Astrocyte of the cerebellum (primary cell): ENCODE measurements at places on chromosomes 5 and 9.

- no peak for DNase-seq
Observed at GRCh38 chr5:63570752-63571151, 391.5 kb downstream of the HTR1A start.

DNA sequence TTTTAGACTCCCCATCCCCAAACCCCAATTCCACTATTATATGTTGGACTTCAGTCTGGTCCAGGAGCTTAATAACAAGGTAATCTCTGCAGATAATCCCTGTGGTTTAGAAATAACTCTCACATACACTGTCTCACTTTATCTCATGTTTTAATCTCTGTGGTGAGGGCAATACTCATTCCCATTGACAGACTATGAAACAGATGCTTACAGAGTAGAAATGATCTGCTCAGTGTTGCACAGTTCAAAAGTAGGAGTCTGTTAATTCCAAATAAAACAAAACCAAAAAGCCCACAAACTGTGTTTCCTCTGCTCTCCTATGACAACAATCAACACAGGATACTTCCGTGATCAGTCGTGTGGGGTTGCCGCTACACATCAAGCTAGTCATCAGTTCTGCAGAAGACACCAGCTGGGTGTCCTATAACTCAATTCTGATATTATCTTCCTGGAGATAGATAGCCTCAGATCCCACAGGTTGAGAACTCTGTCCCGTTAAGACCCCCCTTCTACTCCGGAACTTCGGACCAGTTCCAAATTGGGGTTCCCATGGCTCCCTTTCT, 26.3 kb upstream of the FANCC start:
- no peak for DNase-seq

DNA sequence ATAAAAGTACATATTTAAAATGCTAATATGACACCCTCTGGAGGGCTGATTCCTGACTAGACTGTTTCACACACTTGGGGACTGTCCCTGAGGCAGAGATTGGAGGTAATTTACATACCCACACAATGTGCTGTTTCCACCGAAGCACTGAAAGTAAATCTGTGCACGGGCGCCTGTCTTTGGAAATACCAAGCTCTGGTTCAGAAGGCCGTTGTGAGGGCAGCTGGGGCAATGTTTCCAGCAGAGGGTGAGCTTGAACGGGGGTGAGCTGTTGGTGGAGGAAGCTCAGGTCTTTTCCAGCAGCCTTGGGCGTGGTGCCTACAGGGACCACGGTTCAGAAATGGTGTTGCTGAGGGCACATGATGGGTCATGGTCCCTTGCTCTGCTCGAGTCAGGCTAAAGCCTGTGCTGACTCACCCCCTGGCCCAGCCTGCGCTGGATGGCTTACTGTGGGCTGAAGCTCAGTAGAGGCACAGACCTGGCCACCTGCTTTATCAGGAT, 25.8 kb upstream of the HMCN2 start:
- DNase-seq, result no peak

- no peak for DNase-seq
Observed at GRCh38 chr9:109382585-109382984, 61.7 kb upstream of the EPB41L4B start.

- no peak for DNase-seq
Observed at GRCh38 chr9:132671620-132672412, 1.6 kb downstream of the GTF3C4 start.

- DNase-seq, result no peak
Observed at GRCh38 chr5:64214132-64214531, 48.5 kb downstream of the RNF180 start.

DNA sequence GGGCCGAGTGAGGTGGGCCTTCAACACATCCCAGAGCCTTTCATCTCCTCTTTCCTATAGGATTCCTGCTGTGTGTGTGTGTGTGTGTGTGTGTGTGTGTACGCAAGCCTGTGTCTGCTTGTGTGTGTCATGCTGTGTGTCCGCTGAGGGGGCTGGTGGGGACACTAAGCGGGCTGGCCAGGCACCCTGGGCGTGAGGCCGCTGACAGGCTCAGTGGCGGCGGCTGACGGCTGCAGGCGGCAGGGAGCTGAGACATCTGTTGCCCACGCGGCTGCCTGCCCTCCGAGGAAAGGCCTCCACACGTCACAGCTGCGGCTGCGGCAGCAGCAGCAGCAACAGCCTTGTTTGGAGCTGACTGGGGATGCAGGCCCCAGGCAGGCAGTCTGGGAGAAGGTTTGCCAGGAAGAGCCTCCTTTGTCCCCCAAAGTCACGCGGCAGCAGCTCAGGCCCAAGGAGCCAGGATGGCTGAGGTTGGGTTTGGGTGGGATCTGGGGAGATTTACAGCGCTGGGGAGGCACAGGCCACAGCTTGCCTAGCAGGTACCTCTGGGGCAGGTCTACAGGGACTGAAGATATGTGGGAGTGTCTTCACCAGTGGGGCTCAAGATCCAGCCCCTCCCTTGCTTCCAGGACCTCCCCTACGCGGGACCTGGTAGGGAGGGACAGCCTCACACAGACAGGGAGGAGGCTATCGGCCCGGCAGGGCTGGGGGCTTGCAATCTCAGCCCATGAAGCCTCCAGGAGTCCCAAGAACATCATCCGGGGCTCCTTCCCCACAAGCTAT, 1.8 kb downstream of the PDLIM4 start:
- DNase-seq, result peak; percentile 68

GRCh38 chr9:126805554-126806262, 868 bp downstream of the ZBTB43 start:
- DNase-seq, result no peak

- DNase-seq, result no peak
Observed at GRCh38 chr5:98333921-98334320, 439.5 kb upstream of the RGMB start.

DNA sequence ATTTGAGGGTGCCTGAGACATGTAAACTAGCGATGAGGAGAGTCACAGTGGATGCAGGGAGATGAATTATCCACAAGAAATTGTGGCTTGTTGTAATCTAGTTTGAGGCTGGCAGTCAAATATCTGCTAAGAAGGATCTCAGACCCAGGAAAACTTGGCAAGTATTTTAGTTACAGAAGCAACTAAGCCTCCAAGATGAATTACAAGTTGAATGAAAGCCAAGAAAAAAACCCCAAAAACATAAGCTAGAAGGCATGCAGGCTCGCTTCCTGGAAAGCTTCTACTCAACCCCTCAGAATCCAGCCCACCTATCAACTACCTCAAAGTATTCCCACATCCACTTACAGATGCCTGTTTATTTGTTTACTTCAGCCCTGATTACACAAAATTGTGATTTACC, 696.9 kb downstream of the MAT2B start:
- DNase-seq, result peak; percentile 66

DNA sequence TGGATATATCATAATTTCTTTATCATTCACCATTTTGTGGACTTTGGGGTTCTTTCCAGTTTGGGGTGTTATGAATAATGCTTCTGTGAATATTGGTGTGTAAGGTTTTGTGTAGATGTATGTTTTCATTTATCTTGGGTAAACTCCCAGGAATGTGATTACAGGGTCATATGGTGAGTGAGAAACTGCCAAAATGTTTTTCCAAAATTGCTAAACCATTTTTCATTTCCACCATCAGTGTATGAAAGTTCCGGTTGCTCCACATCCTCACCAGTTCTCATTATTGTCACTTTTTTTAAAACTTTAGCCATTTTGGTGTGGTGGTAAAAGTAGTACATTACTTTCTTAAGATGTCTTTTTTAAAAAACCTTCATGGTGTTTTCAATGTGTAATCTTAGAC, 152.9 kb downstream of the NIPBL start:
- no peak for DNase-seq

DNA sequence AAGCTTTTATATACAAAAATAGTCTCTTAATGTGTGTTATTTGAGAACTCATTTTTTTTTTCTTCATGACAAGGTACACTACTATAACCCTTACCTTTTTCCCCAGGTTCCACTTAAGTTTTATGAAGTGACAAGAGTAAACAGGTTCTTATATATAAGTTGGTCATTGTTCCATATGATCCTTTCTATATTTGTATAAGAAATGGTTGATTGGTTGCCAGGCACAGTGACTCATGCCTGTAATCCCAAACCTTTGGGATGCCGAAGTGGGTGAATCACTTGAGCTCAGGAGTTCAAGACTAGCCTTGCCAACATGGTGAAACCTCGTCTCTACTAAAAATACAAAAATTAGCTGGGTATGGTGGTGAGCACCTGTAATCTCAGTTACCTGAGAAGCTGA, 108.3 kb downstream of the PCSK1 start:
- peak; percentile 49 for DNase-seq

- DNase-seq, result no peak
Observed at GRCh38 chr5:42502613-42503470, 79.6 kb downstream of the GHR start.

DNA sequence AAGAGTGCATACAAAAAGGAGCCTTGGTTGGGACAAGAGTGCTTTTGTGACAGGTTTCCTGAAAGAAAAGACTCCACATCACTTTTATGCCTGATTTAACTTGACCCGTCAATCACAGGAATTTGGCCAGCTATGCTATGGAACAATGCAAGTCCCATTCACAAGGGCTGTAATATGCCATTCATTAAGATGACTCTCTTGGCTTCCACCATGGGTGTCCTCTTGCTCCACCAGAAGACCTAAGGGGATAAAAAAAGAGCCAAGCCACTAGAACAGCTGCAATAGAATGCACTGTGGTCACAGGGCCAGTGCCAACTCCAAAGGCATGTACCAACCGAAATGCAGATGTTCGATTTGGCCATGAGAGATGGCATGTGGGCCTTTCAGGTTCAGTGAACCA, 480.1 kb upstream of the MPDZ start:
- DNase-seq, result no peak

- no peak for DNase-seq
Observed at GRCh38 chr5:180688330-180689070, 39.1 kb upstream of the FLT4 start.

- no peak for DNase-seq
Observed at GRCh38 chr5:7754997-7755596, 95.8 kb downstream of the CFAP90 start.

GRCh38 chr9:128138001-128138400, 10.5 kb upstream of the PTGES2 start:
- no peak for DNase-seq

GRCh38 chr5:79591326-79591725, 20.9 kb upstream of the TENT2 start:
- no peak for DNase-seq

DNA sequence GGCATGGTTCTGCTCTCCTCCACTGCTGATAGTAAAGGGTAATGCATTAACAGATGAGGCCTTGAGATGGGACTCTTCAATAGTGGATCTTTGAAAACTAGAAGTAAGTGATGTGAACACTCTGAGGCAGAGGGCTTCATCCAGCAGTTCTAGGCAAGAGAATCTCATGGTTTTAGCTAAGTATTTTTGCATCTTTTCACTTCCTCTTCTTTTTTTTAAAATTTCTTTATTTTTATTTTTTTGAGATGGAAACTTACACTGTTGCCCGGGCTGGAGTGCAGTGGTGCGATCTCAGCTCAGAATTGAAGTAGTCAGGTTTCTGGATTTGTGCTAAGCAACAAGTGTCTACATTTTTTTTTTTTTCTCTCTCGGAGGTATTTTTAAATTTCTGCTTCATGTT, 101.9 kb downstream of the MTRR start:
- no peak for DNase-seq

- DNase-seq, result no peak
Observed at GRCh38 chr9:78158286-78158685, 77.6 kb upstream of the CEP78 start.

DNA sequence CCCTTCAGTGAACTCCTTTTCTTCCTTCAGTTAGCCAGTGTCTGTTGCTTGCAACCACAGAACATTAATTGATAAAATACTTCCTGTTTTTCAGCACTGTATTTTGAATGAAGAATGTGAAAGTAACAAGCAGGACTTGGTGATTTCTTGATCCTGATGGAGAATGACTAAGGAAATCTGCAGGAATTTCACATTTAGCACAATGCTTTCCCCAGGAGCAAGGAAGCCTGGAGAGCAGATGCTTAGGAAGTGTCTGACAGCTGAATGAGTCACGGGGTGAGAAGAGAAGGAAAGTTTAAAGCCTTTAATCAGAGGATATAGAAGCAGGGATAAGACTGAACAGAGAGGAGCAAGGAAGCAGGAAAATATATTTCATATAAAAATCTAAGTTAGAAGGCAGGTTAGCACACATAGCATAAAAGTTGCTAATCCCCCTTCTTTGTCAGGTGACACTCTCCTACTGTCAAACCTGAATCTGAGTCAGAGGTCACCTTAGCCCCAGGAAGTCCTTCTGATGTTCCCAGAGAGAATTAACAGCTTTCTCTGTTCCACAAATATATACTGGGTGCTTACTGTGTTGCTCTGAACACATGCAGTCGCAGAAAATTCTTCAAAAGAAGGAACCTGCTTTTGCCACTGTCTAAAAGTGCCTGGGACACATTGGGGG, 59.7 kb downstream of the GNA14 start:
- DNase-seq, result peak; percentile 35

DNA sequence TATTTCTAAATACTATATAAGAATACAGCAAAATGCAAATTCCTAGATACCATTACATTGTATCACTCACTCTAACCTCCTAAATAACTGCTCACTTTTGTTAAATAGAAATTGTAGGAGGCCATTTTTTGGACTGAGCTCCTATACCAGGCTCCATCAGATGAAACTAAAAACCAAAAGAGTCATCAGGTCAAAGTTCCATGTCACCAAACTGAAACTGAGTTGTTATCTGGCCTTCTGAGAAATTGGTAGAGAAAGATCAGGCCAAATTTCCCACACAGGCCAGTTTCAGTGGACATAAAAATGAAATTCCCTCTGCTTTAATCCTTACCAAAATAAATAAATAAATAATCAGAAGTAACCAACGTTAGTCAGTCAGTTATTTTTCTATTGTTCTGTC, 13.8 kb upstream of the SNX2 start:
- no peak for DNase-seq

DNA sequence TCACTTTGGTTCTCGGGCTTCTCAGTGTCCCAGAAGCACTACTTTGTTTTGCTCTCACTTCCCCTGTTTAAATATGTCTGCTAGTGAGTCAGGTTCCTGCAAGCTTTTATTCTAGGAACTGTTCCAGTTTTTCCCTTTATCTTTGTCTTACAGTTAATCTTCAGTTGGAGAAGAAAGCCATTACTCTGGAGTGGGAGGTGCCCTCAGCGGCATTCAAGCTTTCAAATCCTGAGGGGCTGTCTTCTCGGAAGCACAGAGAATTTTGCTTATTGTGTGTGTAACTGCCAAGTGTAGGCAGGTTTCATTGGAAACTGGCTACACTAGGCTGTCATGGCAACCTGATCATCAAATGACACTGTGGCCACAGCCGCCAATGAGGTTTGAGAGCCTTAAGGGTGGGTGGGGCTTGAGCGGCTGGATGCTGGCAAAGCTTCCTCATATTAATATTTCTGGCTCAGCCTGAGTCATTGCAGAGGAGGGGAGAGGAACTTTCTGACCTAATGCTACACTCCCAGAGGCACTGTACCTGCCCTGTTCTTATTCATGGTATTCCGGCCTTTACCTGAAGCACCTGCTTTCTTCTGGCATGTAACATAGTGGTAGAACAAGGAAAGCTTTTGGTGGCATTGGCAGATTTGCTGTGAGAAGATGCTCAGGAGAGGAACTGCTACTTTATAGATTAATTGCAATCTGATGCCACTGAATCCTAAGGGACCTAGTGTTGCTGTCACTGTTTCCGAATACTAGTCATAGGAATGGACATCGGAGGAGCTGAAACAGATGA, 26.3 kb downstream of the SLC25A25 start:
- DNase-seq, result peak; percentile 97

- DNase-seq, result no peak
Observed at GRCh38 chr5:61559146-61559545, 227.1 kb downstream of the ZSWIM6 start.

- DNase-seq, result no peak
Observed at GRCh38 chr5:142587354-142587965, 98.4 kb downstream of the FGF1 start.
